Effector memory CD8-positive, alpha-beta T cell (primary cell): ENCODE measurements at places on chromosomes 7 and 10.
A peak's percentile ranks its signal among the peaks of the same experiment; 100 is the strongest.

DNA sequence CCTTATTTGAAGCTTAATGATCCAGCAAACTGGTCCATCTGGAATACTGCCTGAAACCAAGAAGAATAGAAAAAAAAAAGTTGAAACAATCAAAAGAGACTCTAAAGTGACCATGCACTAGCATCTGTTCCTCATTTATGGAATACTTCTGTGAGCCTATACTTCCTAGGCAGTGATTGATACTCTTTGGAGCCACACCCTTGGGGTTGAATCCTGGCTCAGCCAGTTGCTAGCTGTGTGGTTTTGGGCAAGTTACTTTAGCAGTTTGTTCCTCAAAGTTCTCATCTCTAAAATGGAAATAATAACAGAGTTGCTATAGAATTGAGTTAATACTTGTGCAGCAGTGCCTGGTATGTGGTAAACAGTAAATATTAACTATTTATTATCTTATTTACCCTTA is 208.9 kb downstream of the GPR158 start:
- no peak for DNase-seq

DNA sequence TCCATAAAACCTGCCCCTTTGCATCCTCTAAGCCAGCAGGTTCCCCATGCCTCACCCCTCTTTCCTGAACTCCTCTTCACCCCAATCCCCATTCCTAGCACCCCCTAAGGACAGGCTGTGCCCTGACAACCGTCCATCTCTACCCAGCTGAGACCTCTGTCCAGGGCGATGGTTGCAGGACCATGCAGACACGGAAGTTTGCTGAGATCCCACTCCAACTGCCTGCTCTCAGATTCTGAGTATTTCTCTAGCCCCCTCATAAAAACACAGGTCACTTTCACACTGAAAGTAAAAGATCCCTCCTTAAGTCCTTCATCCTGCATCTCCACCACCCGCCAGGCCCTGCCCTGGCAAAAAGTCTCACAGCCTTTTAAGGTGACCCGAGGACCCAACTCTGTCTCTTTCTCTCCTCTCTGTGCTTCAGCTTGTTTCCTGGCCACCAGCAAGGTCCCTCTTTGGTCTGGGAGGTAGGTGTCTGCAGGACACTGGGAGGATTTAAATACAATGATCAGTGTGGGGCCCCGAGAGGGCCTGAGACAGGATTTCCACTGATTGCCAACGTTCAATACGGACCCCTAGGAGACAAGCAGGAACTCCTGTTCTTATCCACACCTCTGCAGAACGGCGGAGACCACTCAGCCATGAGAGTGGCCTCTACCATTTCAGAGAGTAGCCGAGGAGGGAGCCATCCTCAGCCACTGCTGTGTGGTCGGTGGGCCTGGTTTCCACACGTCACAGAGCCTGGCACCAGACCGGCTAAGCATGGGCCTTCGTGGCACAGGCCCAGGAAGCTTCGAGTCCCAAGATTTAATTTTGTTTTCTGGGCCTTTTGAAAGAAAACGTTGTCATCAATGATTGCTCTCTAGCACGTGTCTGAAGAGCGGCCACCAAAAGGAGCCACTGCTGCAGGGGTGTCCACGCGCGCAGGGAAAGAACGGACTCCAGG is 27.9 kb downstream of the CALML3 start:
- DNase-seq: no peak

DNA sequence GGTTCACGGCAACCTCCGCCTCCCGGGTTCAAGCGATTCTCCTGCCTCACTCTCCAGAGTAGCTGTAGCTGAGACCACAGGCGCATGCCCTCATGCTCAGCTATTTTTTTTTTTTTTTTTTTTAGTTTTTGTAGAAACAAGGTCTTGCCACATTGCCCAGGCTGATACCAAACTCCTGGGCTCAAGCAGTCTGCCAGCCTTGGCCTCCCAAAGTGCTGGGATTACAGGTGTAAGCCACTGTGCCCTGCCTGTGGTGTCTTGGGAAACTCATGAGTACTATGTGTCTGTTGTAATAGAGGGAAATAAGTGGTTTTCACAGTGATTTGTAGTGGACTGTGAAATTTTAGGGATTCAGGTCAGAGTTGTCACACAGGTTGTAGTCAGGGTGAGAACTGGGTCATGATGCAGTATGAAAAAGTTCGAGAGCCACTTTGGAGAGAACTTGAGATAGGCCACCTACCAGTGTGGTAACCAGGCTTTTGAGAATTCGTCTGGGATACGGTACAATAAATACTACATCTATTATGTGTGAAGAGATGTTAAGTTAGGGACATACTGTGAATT is 30.4 kb downstream of the SIRT1 start:
- no peak for DNase-seq

GRCh38 chr10:5951721-5952407 is 25.5 kb downstream of the IL15RA start:
- no peak for DNase-seq

GRCh38 chr7:101273206-101273605 is 28.3 kb upstream of the FIS1 start:
- no peak for DNase-seq

DNA sequence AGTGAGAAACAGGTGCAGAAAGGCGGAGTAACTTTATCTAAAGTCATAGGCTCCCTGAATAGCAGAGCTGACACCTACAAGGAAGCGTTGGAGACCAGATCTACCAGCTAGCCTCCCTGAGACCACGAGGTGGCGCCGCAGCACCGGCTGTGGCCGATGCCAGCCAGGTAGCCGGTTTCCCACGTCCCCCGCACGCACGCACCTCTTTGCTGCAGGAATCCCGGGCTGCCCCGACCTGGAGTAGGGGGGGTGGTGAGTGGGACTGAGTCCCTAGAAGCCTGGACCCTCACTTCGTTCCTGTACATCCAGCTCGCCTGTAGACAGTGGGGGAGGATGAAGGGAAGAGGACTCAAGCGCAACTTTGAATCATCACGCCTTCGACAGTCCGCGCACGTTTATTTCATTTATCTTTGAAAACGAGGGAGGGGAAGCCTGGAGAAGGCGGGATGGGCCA is 3.7 kb downstream of the ELOVL3 start:
- peak; percentile 84 for DNase-seq

GRCh38 chr7:44854644-44855364 is 6.9 kb upstream of the H2AZ2 start:
- no peak for DNase-seq

- DNase-seq: no peak
Measured at GRCh38 chr7:26091933-26092332, 60.1 kb upstream of the NFE2L3 start.

- no peak for DNase-seq
Measured at GRCh38 chr7:140922741-140923345, 1.9 kb downstream of the BRAF start.

GRCh38 chr10:18261063-18261610 is 120.9 kb downstream of the CACNB2 start:
- DNase-seq: no peak

DNA sequence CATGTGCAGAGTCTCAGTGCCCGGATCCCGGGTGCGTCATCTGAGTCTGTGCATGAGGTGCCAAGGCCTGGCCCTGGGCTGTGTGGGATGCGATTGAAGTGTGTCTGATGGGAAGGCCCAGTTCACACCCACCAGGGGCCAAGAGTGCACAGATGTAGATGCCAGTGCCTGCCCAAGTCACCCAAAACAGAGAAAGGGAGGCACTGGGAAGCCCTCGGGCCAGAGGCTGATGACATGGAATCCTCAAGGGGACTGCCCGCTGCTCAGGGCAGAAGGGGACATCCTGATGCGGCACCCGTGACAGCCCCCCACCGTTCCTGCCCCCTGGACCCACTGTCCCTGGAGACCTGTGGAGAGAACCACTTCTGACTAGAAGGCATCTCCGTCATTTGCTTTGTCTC is 72.2 kb upstream of the ZNF479 start:
- DNase-seq: no peak

DNA sequence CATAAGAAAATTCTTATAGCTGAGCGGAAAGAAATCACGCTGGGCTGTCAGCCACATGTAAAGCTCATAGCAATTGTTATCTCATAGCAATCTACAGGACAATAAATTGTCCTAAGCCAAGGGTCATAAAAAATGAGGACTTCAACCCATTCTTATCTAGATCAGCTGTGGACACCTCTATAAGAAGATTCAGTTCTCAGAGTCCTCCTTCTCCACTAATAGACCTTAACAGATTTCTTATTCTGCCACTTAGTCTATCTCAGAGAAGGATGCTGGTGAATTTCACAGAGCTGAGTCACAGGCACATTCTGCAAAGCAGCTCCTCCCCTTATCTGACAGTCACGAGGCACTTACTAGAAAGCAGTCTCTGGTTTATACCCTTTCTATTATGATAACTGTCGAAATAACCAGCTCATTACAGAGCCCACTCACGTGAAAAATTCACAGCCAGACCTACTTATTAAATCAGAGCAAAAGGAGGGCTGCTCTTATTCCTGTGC is 185.3 kb upstream of the PCLO start:
- no peak for DNase-seq

GRCh38 chr7:117126676-117127075 is 173.4 kb downstream of the ST7 start:
- DNase-seq: no peak

DNA sequence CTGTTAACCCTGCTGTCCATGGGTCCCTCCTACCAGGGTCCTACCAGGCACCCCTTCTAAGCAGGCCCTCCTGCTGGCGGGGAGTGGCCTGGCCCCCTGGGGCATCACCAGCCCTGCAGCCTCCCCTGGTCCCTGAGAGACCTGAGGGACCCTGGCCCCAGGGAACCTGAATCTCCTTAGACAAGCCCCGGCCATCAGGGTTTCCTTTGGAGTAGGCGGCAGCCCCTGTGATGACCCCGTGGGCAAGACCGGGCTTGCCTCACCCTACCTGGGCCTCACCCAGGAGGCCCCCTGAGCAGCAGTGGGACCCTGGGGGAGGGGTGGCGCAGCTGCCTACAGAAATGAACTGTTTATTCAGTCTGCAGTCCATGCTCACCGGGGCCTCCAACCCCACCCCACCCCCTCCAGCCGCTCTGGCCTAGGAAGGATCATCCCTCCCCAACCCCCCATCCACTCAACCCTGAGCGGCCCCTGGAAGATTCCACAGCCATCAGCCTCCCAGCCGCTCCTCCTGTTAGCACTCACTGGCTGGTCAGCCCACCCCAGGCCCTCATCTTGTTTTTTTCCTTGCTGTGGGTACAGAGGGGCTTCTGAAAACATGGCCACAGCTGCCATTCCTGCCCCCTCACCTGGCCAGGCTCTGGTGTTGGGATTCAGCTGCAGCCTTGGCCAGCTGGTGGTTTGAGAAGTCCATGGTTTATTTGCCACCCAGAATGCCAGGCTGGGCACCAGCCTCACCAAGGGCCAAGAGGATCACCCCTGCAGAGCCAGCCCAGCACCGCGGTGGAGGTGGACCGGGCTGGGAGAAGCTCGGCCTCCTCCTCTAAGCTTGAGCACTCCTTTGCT is 34.8 kb upstream of the CHST15 start:
- DNase-seq: no peak

DNA sequence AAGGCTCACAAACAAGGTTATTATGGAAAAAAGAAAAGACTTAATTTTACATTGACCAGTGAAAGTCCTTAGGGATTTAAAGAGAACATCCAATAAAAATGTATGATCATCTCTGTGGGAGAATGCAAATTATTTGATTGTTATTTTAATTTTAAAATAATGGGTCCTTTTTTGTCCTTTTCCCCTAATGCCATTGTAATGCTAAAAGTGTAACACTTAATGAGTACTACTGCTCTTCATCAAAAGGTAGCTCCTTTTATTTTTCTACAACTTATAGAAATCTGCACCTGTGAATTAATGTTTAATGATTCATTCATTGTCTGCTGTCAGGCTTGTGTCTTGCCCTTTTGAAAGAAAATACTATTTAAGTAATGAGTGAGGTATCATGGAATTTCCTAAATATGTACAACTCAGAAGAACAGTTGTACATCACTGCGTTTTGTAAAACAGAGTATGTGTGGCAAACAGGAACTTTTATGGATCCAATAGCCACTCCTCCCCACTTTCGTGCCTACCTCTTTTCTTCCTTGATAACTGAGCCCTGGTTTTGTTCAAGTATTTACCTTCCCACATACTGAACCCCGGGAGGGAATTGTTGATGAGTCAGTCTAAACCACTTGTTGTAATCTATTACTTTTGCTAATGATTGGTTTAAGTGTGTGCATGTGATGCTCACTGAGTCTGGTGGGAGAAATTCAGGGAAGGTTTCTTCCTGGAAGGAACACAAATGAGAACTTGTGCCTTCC is 19.9 kb upstream of the TRUB1 start:
- DNase-seq: no peak

DNA sequence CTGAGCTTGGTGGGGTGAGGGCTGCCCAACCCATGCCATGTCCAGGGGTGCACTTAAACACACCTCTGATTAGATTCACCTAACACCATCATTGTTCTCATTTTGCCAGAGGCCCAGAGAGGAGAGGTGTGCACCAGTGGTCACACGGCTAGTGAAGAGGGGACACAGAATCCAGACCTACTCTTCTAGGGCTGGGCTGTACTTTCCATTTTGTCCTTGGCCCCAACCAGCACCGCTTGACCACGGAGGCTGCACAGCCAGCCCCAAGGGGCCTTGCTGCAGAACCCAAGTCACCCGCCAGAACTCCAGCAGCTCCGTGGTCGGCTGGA is 246 bp upstream of the WDFY4 start:
- no peak for DNase-seq

GRCh38 chr10:32332299-32332750 is 14.6 kb downstream of the EPC1 start:
- DNase-seq: peak; percentile 68

DNA sequence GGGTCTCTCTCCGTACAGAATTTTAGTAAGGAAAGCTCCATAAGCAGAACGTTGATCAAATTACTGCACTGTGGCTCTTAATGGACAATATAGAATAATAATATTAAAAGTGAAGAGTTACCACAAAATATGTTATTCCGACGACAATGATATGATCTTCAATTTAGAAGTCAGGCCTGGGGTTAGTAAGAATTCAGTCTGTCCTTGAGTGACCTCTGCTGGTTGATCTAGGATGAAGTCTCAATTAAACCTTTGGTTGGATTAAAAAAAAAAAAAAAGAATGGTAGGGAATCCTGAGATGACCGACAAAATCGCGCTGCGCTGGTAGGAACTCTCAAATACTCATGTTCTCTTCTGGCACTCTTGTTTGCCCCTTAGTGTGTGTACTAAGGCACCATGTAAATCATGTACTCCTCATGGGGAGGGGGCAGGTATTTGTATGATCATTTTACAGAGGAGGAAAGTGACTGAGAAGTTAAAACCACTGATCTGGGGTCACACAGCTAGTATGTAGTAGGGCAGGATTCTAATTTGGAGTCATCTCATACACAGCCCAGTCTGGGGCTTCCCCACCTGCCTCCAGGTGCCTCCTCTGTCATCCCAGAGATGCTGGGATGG is 161.3 kb upstream of the NPVF start:
- no peak for DNase-seq

DNA sequence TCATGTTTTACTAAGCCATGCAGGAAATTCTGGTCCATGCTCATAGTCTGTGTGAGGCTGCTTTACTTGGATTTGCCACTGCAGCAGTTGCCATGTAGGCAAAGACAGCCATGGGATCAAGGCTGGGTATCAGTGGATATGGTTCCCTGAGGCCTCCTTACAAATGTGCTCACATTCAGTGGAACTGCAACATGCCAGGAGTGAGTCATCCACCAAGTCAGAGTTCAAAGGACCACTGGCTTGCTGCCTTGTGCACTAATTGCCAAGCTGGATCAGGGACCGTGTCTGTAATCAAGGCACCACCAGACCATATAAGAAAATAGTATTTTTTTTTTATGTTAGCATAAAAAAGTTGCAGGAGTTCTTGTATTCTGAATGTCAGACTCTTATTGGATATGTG is 101.0 kb downstream of the CDCA7L start:
- DNase-seq: no peak

- DNase-seq: no peak
Measured at GRCh38 chr10:1384026-1384425, 327.8 kb downstream of the WDR37 start.

GRCh38 chr7:98368716-98369115 is 32.2 kb downstream of the BAIAP2L1 start:
- no peak for DNase-seq
